RPMI7951 (cell line): ENCODE measurements at places on chromosomes 4 and X. TPM values are rescaled to one million over a fixed set of nuclear protein-coding genes. Genes with fewer than 3 reads are reported as not detected.

DNA sequence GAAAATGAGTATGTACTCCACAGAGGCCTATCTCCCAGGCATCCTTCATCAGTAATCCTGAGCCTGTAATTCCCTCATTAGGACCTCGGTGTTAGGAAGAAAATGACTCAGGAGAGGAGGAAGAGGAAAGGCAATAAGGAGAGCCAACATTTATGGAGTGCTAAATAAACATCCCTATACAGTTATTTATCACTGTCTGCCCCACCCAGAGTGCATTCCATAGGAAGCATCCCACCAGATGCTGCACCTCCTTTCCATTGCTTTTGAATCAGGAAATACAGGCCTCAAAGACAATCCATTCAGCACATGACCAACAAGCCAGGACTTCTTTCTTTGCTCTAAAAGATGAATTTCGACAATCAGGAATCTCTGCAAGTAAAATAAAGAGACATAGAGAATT lies 47.6 kb downstream of the USP38 start:
- no peak for DNase-seq

GRCh38 chr4:16764622-16765021 lies 133.8 kb downstream of the LDB2 start:
- peak; percentile 29 for DNase-seq

DNA sequence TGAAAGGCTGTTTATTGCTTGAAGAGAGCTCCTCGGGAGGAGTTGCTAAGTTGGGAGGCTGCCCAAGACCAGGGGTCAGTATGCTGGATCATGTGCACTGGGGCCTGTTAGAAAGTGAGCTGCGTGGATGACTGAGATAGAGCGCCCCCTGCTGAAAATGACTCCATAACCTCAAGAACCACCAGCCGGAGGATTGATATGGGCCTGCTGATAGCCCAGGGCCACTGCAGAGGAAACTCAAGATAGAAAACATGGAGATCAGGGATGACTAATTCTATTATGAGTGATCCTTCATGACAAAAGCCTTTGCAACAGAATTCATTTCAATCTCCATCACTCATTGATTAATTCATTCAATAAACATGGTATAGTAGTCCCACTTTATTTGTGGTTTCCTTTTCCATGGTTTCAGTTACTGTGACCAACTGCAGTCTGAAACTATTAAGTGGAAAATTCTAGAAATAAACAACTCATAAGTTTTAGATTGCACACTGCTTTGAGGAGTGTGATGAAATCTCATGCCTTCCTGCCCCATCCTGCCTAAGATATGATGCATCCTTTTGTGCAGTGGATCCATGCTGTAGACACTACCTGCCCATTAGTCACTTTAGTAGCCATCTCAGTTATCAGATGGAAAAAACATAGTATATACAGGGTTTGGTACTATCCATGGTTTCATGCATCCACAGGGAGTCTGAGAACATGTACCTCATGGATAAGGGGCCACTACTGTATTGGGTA lies 126.7 kb upstream of the MBNL3 start:
- DNase-seq, result peak; percentile 35

- no peak for DNase-seq
Measured at GRCh38 chr4:184247421-184247820, 29.7 kb upstream of the ENPP6 start.

- peak; percentile 69 for DNase-seq
Measured at GRCh38 chr4:183398298-183399125, 45.9 kb upstream of the CDKN2AIP start.

GRCh38 chr4:170091069-170091696 lies 1.4 kb upstream of the AADAT start:
- no peak for DNase-seq

GRCh38 chrX:76126851-76127250 lies 46.0 kb upstream of the PBDC1 start:
- DNase-seq, result no peak

- no peak for DNase-seq
Measured at GRCh38 chr4:38946919-38947318, 79.3 kb downstream of the FAM114A1 start.

DNA sequence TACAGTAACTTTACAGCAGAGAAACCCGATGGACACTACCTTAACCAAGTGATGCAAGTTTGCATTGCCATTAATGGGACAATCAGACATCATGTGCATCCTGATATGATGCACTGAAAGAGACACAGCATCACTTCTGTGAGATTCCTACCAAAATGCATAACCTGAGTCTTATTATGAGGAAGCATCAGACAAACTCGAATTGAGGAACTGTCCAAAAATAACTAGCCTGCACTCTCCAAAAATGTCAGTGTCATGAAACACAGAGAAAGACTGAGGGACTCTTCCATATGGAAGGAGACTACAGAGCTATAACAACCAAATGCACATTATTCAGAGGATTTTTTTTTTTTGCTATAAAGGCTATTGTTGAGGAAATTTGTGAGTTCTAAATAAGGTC lies 66.6 kb upstream of the IQSEC2 start:
- DNase-seq, result no peak

DNA sequence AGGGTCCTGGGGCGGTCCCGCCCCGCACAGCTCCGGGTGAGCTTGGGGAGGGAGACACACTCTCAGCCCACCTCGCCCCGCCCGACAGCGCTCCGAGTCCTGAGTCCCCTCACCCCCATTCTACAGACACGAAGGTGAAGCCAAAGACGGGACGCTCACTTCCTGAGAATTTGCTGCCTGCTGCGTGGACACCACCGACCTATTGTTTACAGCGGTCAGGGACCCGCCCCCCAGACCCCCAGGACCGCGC lies 796 bp upstream of the ZNF141 start:
- no peak for DNase-seq

- DNase-seq, result no peak
Measured at GRCh38 chr4:8512510-8512909, 67.7 kb upstream of the GPR78 start.

- DNase-seq, result no peak
Measured at GRCh38 chr4:122534776-122535175, 78.3 kb upstream of the IL2 start.

The SERPINA7 gene
- not detected in 2 replicates for total RNA-seq

The SLC4A4 gene
- under 0.01 and 0.29 TPM in 2 replicates for total RNA-seq

The AASDH gene
- total RNA-seq, result 10.0 and 10.2 TPM in 2 replicates

The GASK1B gene
- total RNA-seq, result 0.98 and 1.2 TPM in 2 replicates

The GPC3 gene
- total RNA-seq, result 0.49 and 0.84 TPM in 2 replicates

The CD40LG gene
- not detected in 2 replicates for total RNA-seq

The UGT2B7 gene
- 0.10 TPM in 1 of 2 replicates, not detected in the other for total RNA-seq

The TREX2 gene
- total RNA-seq, result not detected in 2 replicates

The ADH1B gene
- total RNA-seq, result not detected in 2 replicates

The PRRG1 gene
- total RNA-seq, result 11.9 and 12.6 TPM in 2 replicates

The CSAG3 gene
- 2.2 and 8.7 TPM in 2 replicates for total RNA-seq
